ENCODE measurements at places on chromosomes 16 and 17.
A peak's percentile ranks its signal among the peaks of the same experiment; 100 is the strongest.

DNA sequence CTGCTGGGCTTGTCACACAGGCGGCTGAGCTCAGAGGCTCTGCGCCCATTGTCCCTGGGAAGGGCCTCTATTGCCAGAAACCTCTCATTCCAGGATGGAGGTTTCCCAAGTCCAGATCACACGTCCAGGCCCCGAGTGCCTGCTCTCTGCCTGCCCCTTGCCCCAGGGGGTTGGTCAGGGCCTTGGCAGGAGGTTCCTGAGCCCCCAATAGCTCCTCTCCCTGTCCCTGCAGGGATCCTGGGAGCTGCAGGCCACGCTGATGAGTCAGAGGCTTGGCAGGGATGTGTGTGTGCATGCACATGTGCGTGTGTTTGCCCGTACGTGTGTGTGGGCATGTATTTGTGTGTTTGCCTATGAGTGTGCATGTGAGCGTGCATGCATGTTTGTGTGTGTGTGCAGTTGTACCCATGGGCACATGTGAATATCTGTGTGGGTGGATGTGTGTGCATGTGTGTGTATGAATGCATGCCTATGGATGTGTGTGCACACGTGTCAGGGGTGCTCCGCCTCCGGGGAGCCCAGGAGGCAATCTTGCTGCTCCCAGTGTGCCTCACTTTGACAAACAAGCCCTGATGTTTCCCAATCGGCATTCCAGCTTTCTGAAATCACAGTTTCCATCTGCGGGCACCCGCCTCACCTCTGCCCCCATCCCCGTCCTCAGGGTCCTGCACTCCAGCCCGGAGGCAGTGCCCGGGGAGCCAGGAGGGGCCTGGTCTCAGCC is 98.4 kb upstream of the GSE1 start:
- H3K4me1 ChIP-seq = peaks cover 2% of the 10 kb centered on the region
- H3K36me3 ChIP-seq = no peaks in the 10 kb centered on the region
- H3K27ac ChIP-seq = no peak overlapping the region
- H3K27me3 ChIP-seq = no peaks in the 10 kb centered on the region

DNA sequence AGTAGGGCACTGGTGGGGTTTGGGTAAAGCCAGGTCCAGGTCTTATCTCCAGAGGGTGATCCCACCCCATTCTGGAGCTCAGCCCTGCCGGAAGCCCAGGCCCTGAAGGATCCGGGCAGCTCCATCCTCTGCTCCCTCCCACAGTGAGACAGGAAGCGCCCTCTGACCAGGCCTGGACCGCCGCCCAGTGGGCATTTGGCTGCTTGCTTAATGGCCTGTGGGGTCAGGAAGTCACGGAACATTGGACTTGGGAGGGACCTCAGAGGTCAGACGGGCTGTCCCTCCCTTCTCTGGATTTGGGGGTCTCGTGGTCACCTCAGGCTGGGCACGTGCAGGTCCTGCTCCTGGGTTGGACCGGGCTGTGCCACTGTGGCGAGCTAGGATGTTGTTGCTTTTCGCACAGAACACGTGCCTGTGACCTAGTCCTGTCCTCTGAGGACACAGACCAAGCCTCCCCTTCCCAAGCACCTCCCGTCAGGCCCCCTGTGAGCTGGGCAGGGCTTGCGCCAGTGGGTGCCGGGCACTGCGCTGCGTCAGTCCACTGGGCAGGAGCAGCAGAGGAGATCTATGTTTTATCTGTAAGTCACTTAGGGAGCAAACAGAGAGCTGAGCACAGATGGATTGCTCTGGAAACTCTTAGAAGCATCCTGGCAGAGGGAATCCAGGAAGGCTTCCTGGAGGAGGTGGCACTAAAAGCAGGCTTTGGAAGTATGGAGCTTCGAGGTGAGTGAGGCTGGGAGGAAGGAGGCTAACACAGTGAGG is 49.4 kb upstream of the GSE1 start:
- peaks cover 10% of the 10 kb centered on the region for H3K36me3 ChIP-seq
- no peaks in the 10 kb centered on the region for H3K27me3 ChIP-seq
- DNase-seq = no peak

DNA sequence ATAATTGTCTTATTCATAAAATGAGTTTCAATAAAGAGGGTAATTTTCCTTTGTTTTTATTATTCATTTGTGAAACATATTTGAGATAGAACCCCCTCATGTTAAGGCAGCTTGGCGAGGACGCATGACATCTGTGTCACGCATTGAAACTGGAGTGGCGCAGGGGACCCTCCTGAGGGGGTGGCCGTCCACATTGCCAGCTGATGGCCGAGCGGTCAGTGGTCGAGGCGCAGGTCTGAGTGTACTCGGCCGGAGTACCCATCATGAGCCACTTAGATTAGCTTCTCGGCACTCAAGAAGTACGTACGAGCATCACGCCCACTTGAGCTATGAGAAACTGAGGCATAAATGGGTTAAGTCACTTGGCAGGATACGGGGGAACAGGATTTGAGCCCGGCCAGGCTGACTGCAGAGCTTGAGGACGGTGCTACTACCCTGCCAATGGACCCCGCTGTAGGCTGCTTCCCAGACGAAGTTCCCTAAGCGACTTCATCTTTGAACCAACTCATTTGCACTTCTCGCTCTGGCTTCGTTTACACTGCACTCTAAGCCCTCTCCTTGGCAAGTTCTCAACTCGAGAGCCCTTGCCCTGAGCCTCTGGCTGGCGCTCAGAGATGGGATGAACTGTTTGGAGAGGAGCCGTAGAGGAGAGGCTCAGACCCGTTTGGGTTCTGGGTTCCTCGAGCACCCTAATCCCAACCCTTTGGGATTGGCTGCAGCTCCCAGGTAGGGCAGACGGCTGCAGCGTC is 91.8 kb downstream of the SDK2 start:
- no peak overlapping the region for H3K4me3 ChIP-seq
- no peak for DNase-seq
- peaks cover 17% of the 10 kb centered on the region for H3K4me1 ChIP-seq
- H3K36me3 ChIP-seq = peaks cover 6% of the 10 kb centered on the region
- H3K27ac ChIP-seq = no peak overlapping the region

DNA sequence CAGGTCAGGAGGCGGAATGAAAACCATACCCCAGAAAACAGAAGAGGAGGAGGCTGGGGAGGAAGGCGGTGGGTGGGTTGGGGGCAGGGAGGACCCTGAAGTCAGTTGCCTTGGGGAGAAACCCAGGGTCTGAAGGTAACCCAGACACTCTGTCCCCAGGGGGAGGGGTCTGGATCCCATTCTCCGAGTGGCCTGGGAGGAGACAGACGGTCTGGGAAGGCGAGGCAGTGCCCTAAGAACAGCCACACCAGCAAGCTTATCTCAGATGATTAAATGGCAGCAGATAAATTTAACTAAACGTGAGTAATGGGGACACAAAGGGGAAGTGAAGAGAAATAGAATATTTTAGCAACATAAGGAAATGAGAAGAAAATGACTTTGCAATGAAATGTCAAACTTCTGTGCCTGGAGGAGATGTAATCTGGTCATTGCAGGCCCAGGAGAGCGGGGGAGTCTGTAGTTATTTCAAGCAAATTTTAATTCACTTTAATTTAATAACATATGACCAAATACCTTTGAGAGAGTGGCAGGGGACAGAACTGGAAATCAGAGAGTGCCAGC is 21.4 kb upstream of the ZFP90 start:
- H3K4me1 ChIP-seq = peaks cover 9% of the 10 kb centered on the region
- no peak for DNase-seq
- H3K27me3 ChIP-seq = peaks cover 2% of the 10 kb centered on the region
- no peak overlapping the region for H3K27ac ChIP-seq
- no peaks in the 10 kb centered on the region for H3K36me3 ChIP-seq

GRCh38 chr17:57945996-57946797 is 9.0 kb downstream of the CUEDC1 start:
- peaks cover 60% of the 10 kb centered on the region for H3K27me3 ChIP-seq
- H3K4me1 ChIP-seq = peaks cover 35% of the 10 kb centered on the region
- no peak for DNase-seq
- H3K27ac ChIP-seq = no peak overlapping the region
- peak overlapping the region; percentile 82 for H3K4me3 ChIP-seq
- H3K36me3 ChIP-seq = no peaks in the 10 kb centered on the region

GRCh38 chr16:80720804-80721371 is 83.5 kb downstream of the CDYL2 start:
- peaks cover 4% of the 10 kb centered on the region for H3K36me3 ChIP-seq
- peaks cover 7% of the 10 kb centered on the region for H3K4me1 ChIP-seq
- DNase-seq = no peak
- no peak overlapping the region for H3K4me3 ChIP-seq
- no peak overlapping the region for H3K27ac ChIP-seq

GRCh38 chr16:86961171-86961601 is 356.0 kb downstream of the C16orf95 start:
- H3K4me3 ChIP-seq = no peak overlapping the region
- peaks cover 3% of the 10 kb centered on the region for H3K4me1 ChIP-seq
- no peak for DNase-seq
- H3K27me3 ChIP-seq = peaks cover 4% of the 10 kb centered on the region

GRCh38 chr17:12024327-12024726 is 3.6 kb downstream of the MAP2K4 start:
- H3K27me3 ChIP-seq = no peaks in the 10 kb centered on the region
- no peak overlapping the region for H3K27ac ChIP-seq
- no peak overlapping the region for H3K4me3 ChIP-seq
- H3K4me1 ChIP-seq = peaks cover 55% of the 10 kb centered on the region
- peaks cover 27% of the 10 kb centered on the region for H3K36me3 ChIP-seq

DNA sequence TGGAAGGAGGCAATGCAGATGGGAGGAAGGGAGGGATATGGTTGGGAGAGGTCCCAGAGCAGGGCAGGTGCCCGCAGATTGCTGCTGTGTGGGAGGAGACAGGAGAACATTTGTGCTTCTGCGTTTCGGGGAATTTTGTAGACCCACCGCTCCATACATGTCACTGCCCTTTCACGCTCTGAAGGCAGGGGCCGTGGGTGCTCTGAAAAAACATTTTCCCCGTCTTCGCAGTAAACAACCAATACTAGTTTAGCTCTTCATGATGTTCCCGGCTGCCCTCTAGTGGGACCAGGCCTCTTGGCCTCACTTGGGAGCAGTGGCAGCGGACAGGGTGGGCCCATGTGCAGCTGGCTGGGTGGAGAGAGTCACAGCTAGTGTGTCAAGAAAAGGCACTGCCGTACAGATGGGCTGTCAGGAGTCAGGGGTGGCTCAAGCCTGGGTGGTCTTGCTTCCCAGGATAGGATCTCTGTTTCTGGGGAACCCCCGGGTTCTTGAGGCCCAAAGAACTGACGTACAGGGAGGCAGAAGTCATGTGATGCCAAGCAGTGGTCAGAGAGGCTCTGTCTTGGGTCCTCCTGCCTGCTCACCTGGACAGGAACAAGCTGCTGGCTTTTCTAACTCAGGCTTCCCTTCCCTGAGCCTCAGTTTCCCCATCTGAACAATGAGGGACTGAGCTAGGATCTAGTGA is 46.5 kb upstream of the CPNE2 start:
- peaks cover 42% of the 10 kb centered on the region for H3K36me3 ChIP-seq
- no peaks in the 10 kb centered on the region for H3K27me3 ChIP-seq
- DNase-seq = no peak
- peak overlapping the region; percentile 47 for H3K27ac ChIP-seq
- H3K4me3 ChIP-seq = no peak overlapping the region

- H3K27ac ChIP-seq = no peak overlapping the region
- no peak for DNase-seq
- H3K4me3 ChIP-seq = no peak overlapping the region
- H3K36me3 ChIP-seq = no peaks in the 10 kb centered on the region
These were observed 247.4 kb downstream of the SHISA9 start for GRCh38 chr16:13148836-13149235.

- H3K4me1 ChIP-seq = peaks cover 31% of the 10 kb centered on the region
- H3K27ac ChIP-seq = peak overlapping the region; percentile 98
- H3K36me3 ChIP-seq = peaks cover 23% of the 10 kb centered on the region
- no peaks in the 10 kb centered on the region for H3K27me3 ChIP-seq
These were observed 2.0 kb downstream of the RBBP6 start for GRCh38 chr16:24541233-24541933.

GRCh38 chr16:7318686-7319085 is 14.0 kb upstream of the RBFOX1 start:
- H3K36me3 ChIP-seq = no peaks in the 10 kb centered on the region
- DNase-seq = no peak
- H3K27me3 ChIP-seq = no peaks in the 10 kb centered on the region
- no peak overlapping the region for H3K27ac ChIP-seq
- no peak overlapping the region for H3K4me3 ChIP-seq

- no peaks in the 10 kb centered on the region for H3K4me1 ChIP-seq
- H3K4me3 ChIP-seq = no peak overlapping the region
- no peak for DNase-seq
- H3K36me3 ChIP-seq = no peaks in the 10 kb centered on the region
- H3K27ac ChIP-seq = no peak overlapping the region
- H3K27me3 ChIP-seq = peaks cover 12% of the 10 kb centered on the region
These were observed 3.1 kb upstream of the KRTAP3-2 start for GRCh38 chr17:41002814-41003213.

GRCh38 chr17:78715876-78716275 is 66.2 kb downstream of the CYTH1 start:
- H3K4me3 ChIP-seq = peak overlapping the region; percentile 56
- H3K4me1 ChIP-seq = peaks cover 64% of the 10 kb centered on the region
- H3K27me3 ChIP-seq = no peaks in the 10 kb centered on the region
- peaks cover 6% of the 10 kb centered on the region for H3K36me3 ChIP-seq
- H3K27ac ChIP-seq = peak overlapping the region; percentile 64

DNA sequence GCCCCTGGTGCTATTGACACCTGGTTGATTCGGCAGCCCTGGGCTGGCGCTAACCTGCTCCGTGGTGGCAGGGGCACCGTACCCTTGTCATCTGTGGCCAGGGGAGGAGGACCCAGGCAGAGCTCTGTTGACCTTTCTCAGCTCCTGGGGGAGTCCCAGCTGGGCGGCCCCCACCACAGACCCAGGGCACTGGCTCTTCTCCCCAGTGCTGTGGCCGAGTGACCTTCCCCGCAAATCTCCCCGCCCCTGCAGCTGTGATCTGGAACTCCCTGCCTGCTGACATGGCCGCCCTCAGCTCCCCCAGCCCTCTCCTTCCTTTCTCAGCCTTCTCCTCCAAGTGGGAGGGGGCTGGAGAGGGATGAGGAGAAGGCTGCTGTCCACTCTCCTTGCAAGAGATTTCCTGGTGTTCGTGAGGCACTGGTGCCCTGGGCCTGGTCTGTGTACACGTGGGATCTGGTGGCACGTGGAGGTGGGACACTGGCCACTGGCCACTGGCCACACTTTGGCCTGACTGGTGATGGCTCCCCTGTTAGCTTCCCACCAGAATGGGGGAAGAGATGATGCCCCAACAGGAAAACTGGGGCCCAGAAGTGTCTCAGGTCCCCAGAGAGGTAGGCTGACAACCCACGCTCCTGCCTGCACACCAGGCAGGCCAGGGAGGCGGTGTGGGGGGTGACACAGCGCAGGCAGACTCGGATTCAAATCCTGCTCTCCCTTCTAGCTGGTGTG is 8.2 kb downstream of the FMNL1 start:
- peak overlapping the region; percentile 99 for H3K27ac ChIP-seq
- H3K36me3 ChIP-seq = peaks cover 22% of the 10 kb centered on the region
- peaks cover 70% of the 10 kb centered on the region for H3K4me1 ChIP-seq
- H3K27me3 ChIP-seq = no peaks in the 10 kb centered on the region
- peak overlapping the region; percentile 100 for H3K4me3 ChIP-seq

GRCh38 chr17:32102646-32103186 is 39.6 kb upstream of the RHOT1 start:
- H3K4me1 ChIP-seq = peaks cover 36% of the 10 kb centered on the region
- no peaks in the 10 kb centered on the region for H3K36me3 ChIP-seq
- H3K27ac ChIP-seq = no peak overlapping the region
- no peaks in the 10 kb centered on the region for H3K27me3 ChIP-seq
- H3K4me3 ChIP-seq = no peak overlapping the region
- no peak for DNase-seq

GRCh38 chr16:84788920-84789391 is 30.8 kb upstream of the CRISPLD2 start:
- H3K36me3 ChIP-seq = no peaks in the 10 kb centered on the region
- H3K4me3 ChIP-seq = no peak overlapping the region

- H3K4me1 ChIP-seq = peaks cover 4% of the 10 kb centered on the region
- DNase-seq = no peak
- H3K4me3 ChIP-seq = no peak overlapping the region
These were observed 16.8 kb downstream of the G6PC3 start for GRCh38 chr17:44087319-44087718.

- H3K4me3 ChIP-seq = no peak overlapping the region
- no peak for DNase-seq
- H3K36me3 ChIP-seq = peaks cover 3% of the 10 kb centered on the region
- no peak overlapping the region for H3K27ac ChIP-seq
- peaks cover 12% of the 10 kb centered on the region for H3K4me1 ChIP-seq
These were observed 18.8 kb downstream of the STX4 start for GRCh38 chr16:31052114-31052513.

All from activated naive CD8-positive, alpha-beta T cell treated with anti-CD3 and anti-CD28 coated beads, Interleukin-2, amount 10 ng/mL, durations not matched to agents 7 days and 5 days (primary cell).